ENCODE measurements at places on chromosomes 7 and 10. TPM values are rescaled to one million over a fixed set of nuclear protein-coding genes. Genes with fewer than 3 reads are reported as not detected.

- no peak for DNase-seq
These were observed 27.0 kb downstream of the AUTS2 start for GRCh38 chr7:69625238-69625637.

GRCh38 chr7:18117482-18117881, 89.8 kb upstream of the PRPS1L1 start:
- DNase-seq = no peak

GRCh38 chr10:8752146-8752843, 697.8 kb downstream of the GATA3 start:
- DNase-seq = no peak

Gene TIMM23
- 107 TPM for total RNA-seq

- peak; percentile 99 for DNase-seq
These were observed at the start of gene SEPTIN7 for GRCh38 chr7:35800718-35801391. Gene SEPTIN7 (plus strand): TSS chr7:35801057. CDS start chr7:35801210, 153 bp downstream.

DNA sequence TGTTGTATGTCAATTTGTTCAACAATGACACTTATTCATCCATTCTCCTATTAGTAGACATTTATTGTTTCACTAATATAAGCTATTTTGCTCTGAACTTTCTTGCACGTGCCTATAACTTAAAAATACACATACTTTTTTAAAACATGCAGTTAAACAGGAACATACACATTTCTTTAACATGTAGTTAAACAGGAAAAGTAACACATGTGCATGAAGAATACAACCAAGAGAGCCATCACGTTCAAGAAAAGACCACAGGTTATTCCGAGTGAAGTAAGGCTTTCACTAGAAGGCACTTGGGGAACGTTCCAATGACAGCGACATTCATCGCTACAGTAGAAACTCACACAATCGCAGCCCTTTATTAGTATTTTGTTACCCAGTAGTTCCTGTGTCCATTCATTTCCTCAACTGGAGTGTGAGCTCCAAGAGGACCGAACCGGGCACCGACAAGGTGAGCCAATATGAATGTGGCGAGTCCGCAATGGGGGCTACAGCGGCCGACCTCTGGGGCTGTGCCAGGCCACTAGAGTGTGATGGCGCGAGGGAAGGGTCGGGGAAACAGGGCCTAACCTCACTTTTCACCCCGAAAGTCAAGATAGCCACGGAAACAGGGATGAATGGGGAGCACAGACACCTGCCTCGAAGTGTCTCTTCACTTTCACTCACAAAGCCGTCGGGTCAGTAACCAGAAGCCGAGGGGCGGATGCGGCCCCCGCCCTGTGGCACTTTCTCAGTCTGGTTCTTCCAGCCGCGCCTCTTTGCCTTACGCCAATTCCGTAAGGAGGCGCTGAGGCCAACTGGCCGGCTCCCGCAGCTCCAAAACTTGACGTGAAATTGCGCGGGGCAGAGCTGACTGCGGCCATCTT, 775 bp upstream of the SEPTIN7 start:
- peak; percentile 77 for DNase-seq

- DNase-seq = no peak
These were observed 1.8 kb upstream of the MICALL2 start for GRCh38 chr7:1460821-1461645.

Gene CALML5
- not detected for total RNA-seq

DNA sequence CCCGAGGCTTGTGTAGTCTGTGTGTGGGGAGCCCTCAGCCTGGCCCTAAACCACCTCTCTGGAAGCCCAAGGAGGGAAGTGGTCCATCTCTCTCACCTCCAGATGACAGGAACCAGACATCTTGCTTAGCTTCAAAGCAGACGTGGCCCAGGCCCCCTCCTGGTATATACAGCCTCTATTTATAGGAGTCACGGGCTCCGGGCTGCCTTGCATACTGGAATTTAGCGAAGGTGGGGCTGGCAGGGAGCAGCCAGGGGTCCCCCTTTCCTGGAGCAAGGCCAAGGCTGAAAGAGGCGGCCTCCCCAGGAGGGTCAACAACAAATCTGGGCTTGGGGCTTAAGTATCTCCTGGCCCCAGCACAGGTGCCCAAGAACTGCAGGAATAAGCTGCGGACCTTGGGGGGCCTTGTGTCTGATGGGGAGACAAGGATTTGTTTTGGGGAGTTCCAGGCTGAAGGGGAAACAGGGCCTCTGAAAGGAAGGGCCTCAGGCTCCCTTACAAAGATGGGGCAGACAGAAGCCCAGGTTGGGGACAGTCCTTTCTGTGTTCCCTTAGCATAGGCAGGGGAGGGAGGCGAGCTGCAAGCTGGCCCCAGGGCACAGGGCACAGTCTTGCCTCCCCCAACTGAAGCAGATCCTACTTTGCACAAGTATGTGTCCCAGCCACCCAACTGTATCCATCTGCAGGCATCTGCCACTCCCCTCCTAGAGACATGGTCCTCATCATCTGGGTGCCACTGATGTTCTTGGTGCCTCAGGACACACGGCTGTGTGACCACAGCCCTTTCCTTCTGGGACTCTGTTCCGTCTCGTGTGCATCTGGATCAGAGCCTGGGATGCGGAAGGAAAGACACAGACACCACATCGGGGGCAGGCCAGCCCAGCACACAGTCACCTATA, 11.9 kb downstream of the ZCCHC24 start:
- DNase-seq = no peak

Measured in activated T-helper 1 cell treated with anti-CD3 and anti-CD28 coated beads, Interleukin-12 subunit alpha, Interleukin-12 subunit beta, Interleukin-2, Interleukin-4 antibody, amounts not matched to agents 30 ng/mL and 10 ng/mL and 1 ng/mL, durations not matched to agents 14 hours and 24 hours and 36 hours (primary cell).